Fibroblast of skin of abdomen (primary cell): ENCODE measurements at places on chromosomes 1 and 21.

DNA sequence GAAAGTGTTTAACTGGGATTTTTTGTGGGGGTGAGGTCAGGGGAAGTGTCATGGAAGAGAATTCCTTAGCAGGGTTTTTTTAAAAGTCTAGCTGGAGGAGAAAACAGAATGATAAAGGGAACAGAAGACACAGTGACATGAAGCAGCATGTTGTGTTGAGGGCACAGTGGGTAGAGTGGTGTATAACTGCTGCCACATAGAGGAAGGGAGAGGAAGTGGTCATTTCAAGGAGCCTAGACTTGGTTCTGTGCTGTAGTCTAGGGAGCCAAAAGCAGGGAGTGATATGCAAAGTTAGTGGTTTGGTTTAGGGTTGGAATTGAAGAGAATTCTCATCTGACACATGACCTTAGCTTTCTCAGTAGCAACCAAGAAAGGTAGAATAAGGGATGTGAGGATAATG is 10.2 kb downstream of the EEIG2 start:
- DNase-seq, result no peak

- no peak for DNase-seq
Measured at GRCh38 chr1:216250861-216251260, 172.4 kb downstream of the USH2A start.

- DNase-seq, result peak; percentile 37
Measured at GRCh38 chr1:231157311-231157710, 4.5 kb upstream of the TRIM67 start.

GRCh38 chr1:25874635-25875153 is 814 bp downstream of the PAQR7 start:
- no peak for DNase-seq

GRCh38 chr1:158939180-158939579 is 7.8 kb downstream of the PYHIN1 start:
- DNase-seq, result no peak
